ENCODE measurements at places on chromosomes 7 and 10.

DNA sequence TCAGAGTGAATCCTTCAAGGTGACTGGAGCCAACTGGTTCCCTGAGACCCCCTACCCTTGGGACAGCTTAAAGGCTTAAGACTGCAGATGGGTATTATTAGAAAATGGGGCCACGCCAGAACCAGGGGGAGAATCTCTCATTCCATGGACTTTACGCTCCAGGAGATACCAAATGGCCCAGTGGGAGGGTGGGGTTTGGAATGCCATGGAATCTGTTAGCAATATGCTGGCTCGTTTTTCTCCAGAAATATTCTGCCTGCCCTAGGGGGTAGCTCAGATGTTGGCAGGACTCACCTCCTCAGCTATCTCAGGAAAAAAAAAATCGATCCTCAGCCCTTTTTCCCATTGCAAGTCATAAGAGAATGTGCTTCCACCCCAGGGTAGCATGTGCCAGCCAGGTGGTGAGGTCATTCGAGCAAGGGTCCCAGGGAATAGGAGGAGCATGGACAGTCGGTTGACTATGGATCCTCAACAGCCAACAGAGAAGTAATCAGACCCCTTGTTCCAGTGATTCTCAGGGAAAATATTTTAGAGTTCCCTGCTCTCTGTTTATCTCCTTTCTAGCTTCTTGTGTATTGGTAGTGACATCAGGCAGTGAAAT is 22.9 kb downstream of the SVIL start:
- no peak for DNase-seq

GRCh38 chr10:37566332-37566731 is 291.1 kb downstream of the ZNF248 start:
- DNase-seq = no peak

- DNase-seq = no peak
Observed at GRCh38 chr10:51886438-51887068, 187.2 kb upstream of the CSTF2T start.

DNA sequence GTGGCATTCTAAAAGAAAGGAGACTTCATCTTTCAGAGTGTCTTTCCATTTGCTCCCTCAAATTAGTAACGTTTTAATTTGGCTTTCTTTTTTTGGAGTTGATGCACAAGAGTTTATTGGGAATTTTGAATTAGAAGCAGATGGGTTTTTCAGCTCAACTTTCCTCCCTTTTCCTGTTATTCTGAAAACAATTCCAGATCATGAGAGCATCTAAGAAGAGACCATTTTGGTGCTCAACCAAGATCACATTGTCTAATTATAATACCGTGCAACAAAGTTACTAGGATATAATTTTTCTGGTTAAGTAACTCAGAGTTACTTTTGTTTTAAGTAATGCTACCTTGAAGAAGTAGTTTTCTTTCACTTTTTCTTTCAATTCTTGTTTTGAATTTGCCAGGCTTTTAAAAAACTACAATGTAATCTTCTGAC is 396.6 kb upstream of the KLF6 start:
- DNase-seq = no peak

GRCh38 chr7:23889566-23889965 is 179.5 kb downstream of the STK31 start:
- no peak for DNase-seq

GRCh38 chr10:5416981-5417380 is 4.6 kb downstream of the NET1 start:
- DNase-seq = no peak

DNA sequence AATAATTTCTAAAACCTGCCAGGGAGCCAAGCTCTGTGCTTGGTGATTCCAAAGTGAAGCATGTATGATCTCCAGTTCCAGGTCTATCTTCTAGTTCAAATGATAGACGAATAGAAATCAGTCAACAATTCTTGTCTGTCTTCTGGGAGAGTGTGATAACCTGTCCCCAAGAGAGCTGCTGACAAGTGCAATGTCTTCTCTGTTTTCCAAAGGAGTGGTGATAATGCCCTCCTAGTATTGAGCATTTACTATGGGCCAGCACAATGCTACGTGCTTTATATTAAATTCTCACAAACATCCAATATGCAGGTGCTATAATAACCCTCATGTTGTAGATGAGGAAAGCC is 10.2 kb downstream of the MXI1 start:
- DNase-seq = no peak

GRCh38 chr10:132193907-132194552 is 7.3 kb downstream of the DPYSL4 start:
- DNase-seq = no peak

DNA sequence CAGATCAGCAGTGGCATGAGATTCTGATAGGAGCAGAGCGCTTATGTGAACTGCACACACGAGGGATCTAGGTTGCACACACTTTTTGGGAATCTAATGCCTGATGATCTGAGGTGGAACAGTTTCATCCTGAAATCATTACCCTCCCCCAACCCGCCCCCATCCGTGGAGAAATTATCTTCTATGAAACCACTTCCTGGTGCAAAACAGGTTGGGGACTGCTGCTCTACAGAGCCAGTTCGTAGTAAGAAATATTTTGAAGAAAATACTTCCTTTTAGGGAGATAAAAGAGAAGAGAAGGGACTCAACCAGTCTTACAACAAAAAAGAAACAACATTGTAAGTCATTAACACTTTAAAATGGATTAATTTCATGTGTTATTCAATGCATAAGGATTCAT is 1308.2 kb downstream of the GATA3 start:
- DNase-seq = no peak

DNA sequence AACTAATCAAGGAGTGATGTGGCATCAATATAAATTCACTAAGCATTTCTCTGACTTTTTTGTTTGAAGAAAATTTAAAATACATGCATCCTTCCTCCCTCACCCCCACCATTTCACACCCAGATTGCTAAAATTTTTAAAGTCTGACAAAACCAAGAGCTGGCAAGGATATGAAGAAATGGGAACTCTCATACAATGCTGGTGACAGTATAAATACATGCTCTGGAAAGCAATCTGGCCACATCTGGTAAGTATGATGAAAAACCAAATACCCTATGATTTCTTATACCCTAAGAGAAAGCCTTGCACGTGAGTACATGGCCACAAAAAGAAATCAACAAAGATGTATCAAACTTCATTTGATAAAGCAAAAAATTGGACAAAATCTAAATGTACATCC is 31.2 kb downstream of the P4HA1 start:
- DNase-seq = no peak
